ENCODE measurements at places on chromosomes 2 and 18.

GRCh38 chr2:119914266-119914665, 98.6 kb upstream of the EPB41L5 start:
- DNase-seq: no peak

- DNase-seq: no peak
Measured at GRCh38 chr2:108803045-108803736, 16.6 kb downstream of the CCDC138 start.

- no peak for DNase-seq
Measured at GRCh38 chr2:9243357-9243756, 36.7 kb downstream of the ASAP2 start.

DNA sequence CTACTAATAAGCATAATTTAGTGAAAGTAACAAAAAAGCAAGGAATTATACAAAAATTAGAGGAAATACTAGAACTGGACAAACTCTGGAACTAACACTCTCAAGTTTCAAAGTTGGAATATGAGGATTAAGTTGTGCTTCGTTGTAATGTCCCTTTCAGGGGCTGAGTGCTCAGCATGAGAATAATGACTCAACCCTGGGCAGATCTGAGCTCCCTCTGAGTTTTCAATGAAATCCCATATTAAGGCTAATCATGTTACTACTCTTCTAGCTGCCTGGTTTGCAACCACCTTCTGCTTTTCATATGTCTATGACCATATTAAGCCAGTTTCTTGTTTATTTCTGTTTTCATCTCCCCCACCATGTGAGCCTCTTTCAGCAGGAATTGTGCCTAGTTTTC, 274.9 kb upstream of the LRRTM4 start:
- DNase-seq: no peak

GRCh38 chr2:216857131-216857550, 2.7 kb downstream of the TNP1 start:
- DNase-seq: peak; percentile 51

GRCh38 chr2:197626965-197627625, 48.3 kb downstream of the RFTN2 start:
- DNase-seq: no peak

DNA sequence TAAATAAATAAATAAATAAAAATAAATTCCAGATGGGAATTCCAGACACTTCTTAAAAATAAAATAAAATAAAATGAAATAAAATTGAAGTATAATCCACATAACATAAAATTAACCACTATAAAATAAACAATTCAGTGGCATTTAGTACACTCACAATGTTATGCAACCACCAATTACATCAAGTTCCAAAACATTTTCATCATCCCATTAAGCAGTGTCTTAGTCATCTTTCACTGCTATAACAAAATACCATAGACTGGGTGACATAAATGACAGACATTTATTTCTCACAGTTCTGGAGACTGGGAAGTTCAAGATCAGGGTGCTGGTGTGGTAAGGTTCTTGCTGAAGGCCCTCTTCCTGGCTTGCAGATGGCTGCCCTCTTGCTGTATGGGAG, 22.6 kb upstream of the PROKR1 start:
- no peak for DNase-seq

Data from AG20443 (cell line).